ENCODE measurements at places on chromosomes 3 and 15.
A peak's percentile ranks its signal among the peaks of the same experiment; 100 is the strongest.

- DNase-seq, result no peak
These were observed 45.7 kb downstream of the GRIP2 start for GRCh38 chr3:14494279-14494972.

- DNase-seq, result no peak
These were observed 852 bp downstream of the STAB1 start for GRCh38 chr3:52495777-52496602.

DNA sequence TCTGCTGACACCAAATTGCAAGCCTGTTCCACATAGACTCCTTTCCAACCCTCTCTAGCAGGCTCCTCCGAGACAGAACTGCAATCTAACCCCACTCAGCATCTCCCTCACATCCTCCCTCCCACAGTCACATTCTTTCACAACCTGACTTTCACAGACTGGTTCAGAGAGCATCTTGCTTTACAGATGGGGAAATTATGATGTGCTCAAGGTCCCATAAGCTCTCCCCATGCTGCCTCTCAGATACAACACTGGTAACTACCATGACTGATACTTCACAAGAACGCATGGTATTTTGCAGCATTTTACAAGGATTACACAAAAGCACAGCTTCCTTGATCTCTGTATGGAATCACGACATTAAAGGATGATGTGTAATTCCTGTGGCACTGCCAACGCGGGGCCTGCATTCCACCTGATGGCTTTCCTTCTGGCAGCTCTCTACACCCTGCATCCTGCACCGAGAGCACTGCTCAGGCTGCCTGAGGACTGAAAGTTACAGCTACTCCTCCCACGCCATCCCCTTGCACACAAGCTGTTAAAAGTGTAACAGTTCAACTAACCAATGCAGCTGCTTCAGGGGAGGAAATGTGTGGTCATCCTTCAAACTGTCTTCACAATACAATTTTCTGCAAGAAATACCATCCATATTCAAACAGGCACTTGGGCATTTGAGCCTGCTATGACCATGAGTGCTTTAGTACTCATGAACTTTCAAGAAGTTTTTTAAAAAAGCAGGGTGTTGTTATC, 27.6 kb downstream of the TBC1D2B start:
- peak; percentile 89 for DNase-seq

GRCh38 chr3:10930666-10931040, 61.9 kb upstream of the SLC6A1 start:
- no peak for DNase-seq

DNA sequence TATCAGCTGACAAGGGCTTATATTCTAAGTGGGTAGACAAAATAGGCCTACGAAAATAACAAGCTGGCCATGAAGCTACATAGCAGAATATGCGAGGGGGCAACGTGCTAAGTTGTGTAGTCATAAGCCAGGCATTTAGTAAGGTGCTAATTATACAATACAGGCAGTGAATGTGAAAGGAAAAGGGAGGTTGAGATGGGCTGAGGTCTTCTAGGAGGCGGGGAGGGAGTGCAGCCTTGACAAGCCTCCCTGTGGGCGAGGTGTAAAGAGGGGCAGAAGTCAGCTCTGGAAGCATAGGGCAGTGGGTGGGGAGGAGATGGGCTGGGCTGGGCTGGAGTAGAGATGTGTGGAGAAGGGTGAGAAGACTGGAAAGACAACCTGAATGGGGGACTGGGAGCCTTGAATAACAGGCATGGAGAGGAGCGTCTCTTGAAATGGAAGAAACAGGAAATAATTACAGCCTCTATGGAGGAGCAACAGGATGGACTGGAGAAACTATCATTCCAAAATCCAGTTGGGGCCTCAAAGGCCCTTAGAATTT, 1.2 kb downstream of the TIGIT start:
- no peak for DNase-seq

DNA sequence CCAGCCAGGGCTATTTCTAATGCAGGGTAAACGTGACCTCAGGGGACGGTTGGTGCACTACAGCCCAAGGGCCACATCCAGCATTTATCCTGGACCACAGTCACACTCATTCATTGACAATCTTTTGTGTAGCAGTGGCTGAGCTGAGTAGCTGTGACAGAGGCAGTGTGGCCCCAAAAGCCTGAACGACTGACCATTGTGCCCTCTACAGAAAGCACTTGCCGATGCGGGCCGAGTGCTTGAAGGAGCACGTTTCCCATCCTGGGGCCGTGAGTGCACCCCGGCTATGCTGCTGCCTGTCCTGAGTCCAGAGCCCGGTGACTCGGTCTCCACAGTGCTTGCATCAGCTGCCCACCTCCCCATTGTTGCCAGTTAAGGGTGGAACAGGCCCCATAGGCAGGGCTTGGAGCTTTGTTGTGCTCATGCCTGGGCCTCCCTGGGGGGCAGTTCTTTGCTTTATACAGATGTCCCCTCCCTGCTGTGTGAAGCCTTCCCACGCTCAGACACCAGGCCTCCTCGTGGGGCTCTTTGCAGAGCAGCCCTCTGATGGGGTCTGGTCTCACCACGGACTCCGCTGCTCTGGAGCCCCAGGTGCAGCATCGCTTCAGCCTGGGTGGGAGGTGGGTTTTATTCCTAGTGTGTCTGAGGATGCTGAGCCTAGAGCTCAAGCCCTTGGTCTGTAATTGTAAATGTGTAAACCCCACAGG, 13.0 kb upstream of the SNRPA1 start:
- DNase-seq, result no peak

DNA sequence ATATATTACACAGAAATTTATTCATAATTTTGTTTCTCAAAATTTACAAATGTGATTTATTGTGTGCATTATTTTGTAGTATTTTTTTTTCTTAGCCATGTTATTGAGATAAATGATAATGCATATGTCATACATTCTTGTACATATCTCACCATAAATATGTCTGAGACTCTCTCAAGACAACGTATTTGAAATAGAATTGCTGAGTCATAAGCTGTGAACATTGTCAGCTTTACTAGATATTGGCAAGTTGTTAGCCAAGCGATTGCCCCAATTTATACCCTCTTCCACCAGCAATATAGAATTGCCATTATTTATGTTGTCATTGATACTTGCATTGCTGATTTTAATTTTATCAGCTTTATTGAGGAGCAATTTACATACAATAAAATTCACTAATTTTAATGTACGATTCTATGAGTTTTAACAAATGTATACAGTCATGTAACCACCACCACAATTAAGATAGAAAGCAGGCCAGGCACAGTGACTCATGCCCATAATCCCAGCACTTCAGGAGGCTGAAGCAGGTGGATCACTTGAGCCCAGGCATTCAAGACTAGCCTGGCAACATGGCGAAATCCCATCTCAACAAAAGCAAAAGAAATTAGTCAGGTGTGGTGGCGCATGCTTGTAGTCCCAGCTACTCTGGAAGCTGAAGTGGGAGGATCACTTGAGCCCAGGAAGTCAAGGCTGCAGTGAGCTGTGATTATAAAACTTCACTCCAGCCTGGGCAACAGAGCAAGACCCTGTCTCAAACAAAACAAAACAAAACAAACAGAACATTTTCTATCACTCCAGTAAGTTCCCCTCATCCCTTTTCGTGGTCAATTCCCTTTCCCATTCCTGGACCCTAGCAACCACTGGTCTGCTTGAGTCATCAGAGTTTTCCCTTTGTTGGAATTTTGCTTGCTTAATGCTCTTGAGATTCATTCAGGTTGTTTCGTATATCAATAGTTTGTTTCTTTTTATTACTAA, 373.1 kb downstream of the MFSD1 start:
- no peak for DNase-seq

- DNase-seq, result peak; percentile 14
These were observed 613.3 kb downstream of the TUSC7 start for GRCh38 chr3:117322866-117323265.

DNA sequence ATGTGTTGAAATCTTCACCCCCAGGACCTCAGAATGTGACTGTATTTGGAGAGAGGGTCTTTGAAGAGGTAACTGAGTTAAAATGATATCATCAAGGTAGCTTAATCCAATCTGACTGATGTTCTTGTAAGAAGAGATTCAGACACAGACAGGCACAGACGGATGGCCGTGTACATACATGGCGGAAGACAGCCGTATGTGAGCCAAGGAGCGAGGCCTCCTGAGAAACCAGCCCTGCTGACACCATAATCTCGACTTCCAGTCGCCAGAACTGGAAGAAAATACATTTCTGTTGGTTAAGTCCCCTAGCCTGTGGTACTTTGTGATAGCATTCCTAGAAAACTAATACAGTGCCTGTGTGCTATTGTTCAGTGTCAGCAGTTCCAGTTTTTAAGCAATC, 73.6 kb downstream of the APBA2 start:
- no peak for DNase-seq

DNA sequence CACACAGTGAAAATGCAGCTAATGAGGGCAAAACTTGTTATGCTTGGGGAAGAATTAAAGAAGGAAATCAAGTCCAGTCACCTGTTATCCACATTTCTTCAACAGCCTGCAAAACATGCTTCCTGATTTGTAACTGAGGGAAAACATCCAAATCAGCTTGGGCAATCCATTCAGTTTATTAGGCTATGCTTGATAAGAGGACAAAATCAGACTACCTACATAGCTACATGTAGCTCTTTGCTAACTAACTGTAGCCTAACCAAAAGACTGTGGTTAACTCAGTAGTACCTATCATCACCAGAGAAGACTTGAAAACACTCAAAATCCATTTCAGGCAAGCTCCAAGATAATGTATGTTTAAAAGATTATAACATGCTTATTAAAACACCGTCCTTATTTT, 436.4 kb downstream of the SHQ1 start:
- no peak for DNase-seq

DNA sequence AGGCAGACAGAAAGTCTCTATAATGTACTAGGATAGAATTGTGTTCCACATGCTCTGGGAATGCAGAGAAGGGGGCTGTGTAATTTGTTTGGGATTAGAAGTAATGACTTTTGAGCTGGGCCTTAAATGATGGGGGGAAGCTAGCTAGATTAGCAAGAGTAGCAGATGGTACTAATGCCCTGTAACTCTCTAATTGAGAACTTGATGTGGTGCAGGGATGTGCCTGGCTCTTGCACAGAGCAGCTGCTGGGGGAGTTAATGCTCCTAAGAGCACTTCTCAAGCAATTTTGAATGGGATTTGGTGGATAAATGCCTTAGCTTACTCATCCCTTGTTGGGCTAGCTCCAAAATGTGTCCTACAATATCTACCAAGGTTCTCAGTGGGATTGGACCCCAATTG, 12.4 kb upstream of the SYN2 start:
- DNase-seq, result no peak

DNA sequence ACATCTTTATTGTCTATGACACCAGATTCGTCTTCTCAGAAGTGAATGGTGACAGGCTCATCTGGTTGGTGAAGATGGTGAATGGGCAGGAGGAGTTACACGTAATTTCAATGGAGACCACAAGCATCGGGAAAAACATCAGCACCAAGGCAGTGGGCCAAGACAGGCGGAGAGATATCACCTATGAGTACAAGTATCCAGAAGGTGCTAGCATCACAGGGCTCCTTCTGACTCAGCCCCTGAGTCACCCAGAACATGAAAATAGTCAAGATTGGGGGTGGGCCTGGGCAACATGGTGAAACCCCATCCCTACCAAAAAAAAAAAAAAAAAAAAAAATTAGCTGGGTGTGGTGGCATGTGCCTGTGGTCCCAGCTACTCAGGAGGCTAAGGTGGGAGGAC, 32.6 kb downstream of the TGM4 start:
- no peak for DNase-seq

DNA sequence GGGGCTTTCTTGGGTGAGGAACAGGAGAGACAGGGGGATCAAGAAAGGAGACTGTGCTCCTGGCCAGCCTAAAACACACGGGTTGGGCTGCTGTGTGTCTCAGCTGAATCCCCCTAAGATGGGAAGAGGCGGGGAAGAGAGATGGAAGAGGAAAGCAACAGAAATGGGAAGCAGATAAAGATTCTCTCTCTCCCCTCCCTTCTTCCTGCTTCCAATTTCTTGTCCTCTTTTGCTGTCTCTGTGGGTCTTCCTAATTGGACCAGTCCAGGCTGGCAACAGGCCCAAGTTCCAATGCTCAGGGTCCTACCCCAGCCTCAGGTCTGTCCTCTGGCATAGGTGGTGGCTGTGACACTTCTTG, 7.1 kb downstream of the ISLR2 start:
- DNase-seq, result no peak

- DNase-seq, result peak; percentile 90
These were observed 4.4 kb upstream of the CLDN11 start for GRCh38 chr3:170414202-170414663.

DNA sequence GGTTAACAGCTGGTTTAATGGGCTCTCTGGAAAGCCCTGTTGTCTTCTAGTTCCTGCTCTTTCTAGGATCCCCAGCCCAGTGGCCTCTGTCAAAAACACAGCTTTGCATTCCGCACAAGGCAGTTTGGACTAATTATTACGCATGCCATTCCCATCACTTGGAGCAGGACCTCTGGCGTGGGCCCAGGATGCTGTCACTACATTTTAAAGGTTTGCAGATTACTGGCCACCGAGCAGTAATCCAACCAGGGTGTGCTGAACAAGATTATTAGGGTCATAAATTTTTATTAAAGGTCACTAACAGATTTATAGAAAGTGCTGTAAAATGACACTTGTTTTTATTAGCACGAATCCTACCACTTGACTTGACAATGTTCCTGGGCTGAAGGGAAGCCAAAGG, 143.6 kb upstream of the SLC6A11 start:
- no peak for DNase-seq

GRCh38 chr3:194879991-194880939, 194.6 kb downstream of the FAM43A start:
- peak; percentile 51 for DNase-seq

- no peak for DNase-seq
These were observed 62.4 kb upstream of the SIAH2 start for GRCh38 chr3:150825192-150825915.

- DNase-seq, result peak; percentile 75
These were observed 93.1 kb downstream of the AKAP13 start for GRCh38 chr15:85473455-85473854.

DNA sequence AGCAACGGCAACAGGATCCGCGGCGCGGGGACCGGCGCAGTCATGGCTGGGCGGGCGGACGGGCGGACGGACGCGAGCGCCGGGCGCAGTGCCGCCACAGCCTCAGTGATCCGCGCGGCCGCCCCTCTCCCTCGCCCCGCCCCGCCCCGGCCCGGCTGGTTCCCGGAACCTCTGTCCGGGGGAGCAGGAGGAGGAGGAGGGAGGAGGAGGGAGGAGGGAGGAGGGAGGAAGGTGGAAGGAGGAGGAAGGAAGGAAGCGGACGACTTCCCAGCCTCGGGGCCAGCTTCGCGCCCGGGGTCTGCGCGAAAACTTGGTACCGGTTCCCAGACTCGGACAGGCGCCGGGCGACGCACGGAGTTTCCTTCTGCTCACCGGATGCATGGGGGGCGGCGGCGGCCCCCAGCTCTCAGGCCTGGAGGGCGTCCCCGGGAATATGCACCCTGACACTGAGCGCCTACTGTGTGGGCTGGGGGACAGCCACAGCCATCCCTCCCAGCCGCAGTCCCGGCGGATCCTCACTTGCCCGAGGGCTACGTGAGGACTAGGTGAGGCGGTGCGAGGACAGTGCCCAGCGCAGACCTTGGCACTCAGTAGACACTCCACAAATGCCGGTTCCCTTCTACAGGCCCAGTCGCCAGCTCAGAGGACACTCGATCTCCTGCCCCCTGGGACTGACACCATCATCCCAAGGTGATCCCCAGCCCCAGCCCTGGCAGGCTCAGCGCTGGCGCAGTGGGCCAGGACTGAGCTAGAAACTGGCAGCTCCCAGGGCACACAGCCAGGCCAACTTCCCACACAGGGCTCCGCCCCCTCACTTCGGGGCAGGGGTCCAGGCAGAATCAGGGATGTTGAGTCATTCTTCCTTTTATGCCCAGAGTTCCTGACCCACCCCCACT, at the start of gene SHISA5:
TSS of gene SHISA5 (minus strand) at position 124 of the 896 bp plus-strand sequence. CDS start at position 44, 80 bp downstream.
- peak; percentile 78 for DNase-seq

GRCh38 chr15:43330780-43331087, 361 bp upstream of the LCMT2 start:
- no peak for DNase-seq

- DNase-seq, result no peak
These were observed 22.4 kb upstream of the SEMA4B start for GRCh38 chr15:90178468-90179435.
